ENCODE measurements at places on chromosomes 12 and 14.

DNA sequence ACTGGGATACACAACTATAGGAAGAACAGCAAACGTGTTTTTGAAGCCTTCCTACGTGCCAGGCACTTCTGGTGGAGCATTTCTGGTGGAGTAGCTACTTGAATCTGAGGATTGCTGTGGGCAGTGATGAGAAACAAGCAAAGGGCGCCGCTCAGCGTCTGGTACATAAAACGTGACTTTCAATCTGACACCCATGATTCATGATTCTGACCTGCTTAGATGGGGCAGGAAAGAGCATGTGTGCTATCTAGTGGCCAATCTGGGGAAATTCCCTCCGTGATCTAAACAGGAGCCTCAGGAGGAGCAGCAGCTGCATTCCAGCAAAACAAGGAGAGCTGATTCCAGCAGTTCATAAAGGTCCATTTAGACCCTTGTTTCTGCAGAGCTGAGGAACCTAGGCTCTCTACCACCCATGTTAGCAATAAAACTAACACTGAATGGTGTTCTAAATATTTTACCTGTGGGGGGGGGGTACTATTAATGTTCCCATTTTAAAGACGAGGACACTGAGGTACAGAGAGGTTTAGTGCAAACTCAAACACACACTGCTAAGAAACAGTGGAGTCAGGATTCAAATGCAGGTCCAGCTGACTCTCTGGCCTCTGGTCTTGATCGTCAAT is 37.8 kb downstream of the PAH start:
- DNase-seq, result peak; percentile 28

DNA sequence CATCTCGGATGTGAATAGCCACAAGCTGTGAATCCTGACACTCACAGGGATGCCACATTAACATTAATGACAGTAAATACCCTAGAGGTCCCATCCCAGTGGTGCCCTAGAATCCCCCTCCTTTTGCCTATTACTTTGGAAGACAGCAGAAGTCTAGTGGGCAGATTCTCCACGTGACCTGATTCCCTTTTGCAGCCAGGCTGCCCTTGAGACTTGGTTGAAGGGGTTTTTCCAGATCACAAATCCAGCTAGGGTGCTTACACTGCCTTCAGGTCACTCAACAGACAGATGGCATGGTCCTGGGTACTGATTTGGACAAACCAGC is 8.7 kb downstream of the HDAC7 start:
- no peak for DNase-seq

DNA sequence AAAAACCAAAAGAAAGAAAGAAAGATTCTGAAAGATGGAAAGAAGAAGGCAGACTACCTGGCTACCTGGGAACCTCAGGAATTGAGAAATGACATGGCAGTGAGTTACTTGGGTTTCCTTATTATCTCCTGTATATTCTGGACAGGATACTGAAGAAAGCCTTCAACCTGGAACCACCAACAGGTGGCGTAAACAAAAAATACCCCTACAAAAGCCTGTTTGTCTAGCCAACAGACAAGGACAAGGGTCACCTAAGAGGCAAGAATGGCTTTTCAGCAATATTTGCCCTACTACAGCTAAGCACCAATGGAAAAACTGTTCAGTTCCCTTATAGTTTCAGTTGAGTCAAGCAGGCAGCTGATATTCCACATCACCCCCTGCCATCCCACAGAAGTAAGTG is 274.9 kb downstream of the GPHN start:
- DNase-seq, result no peak

GRCh38 chr14:71988939-71989338 is 56.7 kb downstream of the RGS6 start:
- DNase-seq, result no peak

GRCh38 chr12:122096591-122097149 is 18.1 kb downstream of the MLXIP start:
- DNase-seq, result peak; percentile 45

- no peak for DNase-seq
These were observed 340.3 kb upstream of the ATP2B1 start for GRCh38 chr12:90048918-90049317.

GRCh38 chr12:72390146-72390545 is 118.0 kb downstream of the TRHDE start:
- peak; percentile 56 for DNase-seq

- DNase-seq, result no peak
These were observed 300 bp downstream of the SSH1 start for GRCh38 chr12:108857158-108857407.

- DNase-seq, result no peak
These were observed 10.2 kb downstream of the ANHX start for GRCh38 chr12:133225527-133225926.

- DNase-seq, result peak; percentile 45
These were observed 75.7 kb downstream of the HSD17B6 start for GRCh38 chr12:56838621-56839488.

- peak; percentile 88 for DNase-seq
These were observed 12.5 kb upstream of the IRF2BPL start for GRCh38 chr14:77040741-77041653.

DNA sequence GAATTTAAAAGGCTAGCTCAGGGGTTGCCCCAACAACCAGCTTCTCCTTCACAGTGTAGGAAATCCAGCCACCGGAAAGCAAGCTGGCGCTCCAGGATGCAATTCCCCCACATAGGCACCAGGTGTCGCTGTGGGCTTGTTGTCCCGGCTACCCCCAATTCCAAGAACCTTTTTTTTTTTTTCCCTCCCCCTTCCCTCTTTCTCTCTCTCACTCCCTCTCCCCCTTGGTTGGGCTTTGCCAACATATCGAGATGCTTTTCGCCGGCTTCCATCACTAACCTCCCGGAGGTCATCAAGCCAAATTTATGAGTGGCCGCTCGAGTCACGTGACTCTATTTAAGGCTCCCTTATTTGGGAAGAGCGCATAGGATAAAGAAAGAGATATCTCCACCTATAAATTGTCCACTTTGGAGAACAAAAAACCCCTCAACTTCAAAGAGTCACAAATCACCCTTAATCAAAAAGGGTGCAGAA is at the start of gene HOXC5:
Gene HOXC5 (plus strand): TSS at position 424 of the 474 bp plus-strand sequence. CDS start 73 bp downstream, outside the sequence.
- DNase-seq, result peak; percentile 96

DNA sequence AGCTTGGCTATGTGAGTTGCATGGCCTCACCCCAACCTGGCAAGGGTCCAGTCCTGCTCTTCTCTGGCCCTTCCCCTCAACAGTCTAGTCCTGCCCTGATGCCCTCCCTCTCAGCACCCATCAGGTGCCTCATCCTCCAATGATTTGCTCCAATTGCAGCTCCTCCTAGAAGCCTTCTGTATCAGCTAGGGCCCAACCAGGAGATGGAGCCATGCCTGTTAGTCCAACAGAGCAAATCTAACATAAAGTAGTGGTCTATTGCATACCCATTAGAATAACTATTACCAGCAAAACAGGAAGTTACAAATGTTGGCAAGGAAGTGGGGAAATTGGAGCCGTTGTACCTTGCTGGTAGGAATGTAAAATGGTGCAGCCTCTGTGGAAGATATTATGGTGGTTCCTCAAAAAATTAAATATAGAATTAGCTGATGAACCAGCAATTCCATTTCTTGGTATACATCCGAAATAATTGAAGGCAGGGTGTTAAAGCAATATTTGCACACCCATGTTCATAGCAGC is 163.5 kb downstream of the VRK1 start:
- no peak for DNase-seq

- DNase-seq, result no peak
These were observed 125.6 kb downstream of the SMOC1 start for GRCh38 chr14:70004791-70005190.

DNA sequence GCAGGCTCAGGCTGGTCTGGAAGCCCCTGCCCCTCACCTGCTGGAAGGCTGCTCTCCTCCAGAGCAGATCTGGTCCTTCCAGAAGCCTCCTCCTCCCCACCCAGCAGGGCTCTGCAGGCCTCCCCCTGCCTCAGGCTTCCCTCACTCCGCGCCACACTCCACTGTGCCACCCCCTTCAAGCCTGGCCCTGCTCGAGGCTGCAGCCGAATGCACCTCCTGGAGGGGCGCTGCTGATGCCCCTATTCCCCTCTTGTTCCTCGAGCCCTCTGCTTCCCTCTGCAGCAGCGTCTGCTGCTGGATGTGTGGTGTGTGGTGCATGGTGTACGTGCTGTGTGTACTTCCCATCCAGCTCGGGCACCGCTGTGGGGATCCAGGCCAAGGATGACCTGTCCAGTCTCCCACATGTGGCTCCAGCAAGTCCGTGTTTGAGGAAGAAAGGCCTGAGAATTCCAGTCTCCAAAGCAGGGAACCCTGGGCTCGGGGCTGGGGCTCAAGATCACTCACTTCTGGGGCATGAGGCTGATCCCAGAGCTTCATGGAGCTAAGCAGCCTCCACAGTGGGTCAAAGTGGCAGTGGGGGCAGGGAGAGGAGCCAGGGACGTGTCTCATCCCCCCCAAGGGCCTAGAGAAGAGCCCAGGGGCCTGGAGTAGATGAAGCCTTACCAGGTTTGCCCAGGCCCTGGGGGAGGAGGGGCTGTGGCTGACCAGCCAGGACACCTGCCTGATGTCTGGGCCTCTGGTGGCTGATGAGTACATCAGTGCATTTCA is 136.0 kb upstream of the C14orf180 start:
- DNase-seq, result no peak

- DNase-seq, result no peak
These were observed 20.5 kb upstream of the PPP2R5C start for GRCh38 chr14:101740981-101741380.

DNA sequence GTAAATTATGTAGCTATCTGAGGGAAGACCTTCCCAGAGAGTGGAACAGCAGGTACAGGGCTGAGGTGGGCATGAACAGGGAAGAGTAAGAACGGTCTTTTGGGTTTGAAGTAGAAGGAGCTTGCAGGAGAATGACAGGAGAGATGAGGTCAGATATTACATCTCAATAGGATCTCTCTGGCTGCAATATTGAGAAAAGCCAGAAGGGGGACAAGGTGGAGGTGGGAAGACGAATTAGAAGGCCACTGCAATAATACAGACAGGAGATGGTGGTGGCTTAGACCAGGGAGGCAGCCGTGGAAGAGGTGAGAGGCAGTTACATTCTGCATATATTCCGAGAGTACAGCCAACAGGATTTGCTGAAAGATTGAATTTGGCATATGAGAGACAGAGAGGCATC is 310.2 kb downstream of the APAF1 start:
- DNase-seq, result peak; percentile 3

- no peak for DNase-seq
These were observed 69.2 kb upstream of the ARHGAP5 start for GRCh38 chr14:32007755-32008362.

- no peak for DNase-seq
These were observed 93.4 kb downstream of the DIO2 start for GRCh38 chr14:80117876-80118275.

GRCh38 chr12:67646775-67647174 is 1.8 kb upstream of the DYRK2 start:
- no peak for DNase-seq

DNA sequence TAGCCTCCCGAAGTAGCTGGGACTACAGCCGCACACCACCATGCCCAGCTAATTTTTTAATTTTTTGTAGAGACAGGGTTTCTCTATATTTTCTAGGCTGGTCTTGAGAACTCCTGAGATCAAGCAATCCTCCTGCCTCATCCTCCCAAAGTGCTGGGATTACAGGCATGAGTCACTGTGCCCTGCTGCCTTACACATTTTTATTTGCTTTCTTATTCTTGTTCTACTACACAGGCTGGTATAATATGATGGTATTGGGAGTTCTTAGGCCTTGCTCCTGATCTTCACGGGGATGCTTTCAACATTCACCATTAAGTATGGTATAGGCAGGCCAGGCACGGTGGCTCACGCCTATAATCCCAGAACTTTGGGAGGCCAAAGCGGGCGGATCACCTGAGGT is 21.2 kb downstream of the DGLUCY start:
- no peak for DNase-seq

DNA sequence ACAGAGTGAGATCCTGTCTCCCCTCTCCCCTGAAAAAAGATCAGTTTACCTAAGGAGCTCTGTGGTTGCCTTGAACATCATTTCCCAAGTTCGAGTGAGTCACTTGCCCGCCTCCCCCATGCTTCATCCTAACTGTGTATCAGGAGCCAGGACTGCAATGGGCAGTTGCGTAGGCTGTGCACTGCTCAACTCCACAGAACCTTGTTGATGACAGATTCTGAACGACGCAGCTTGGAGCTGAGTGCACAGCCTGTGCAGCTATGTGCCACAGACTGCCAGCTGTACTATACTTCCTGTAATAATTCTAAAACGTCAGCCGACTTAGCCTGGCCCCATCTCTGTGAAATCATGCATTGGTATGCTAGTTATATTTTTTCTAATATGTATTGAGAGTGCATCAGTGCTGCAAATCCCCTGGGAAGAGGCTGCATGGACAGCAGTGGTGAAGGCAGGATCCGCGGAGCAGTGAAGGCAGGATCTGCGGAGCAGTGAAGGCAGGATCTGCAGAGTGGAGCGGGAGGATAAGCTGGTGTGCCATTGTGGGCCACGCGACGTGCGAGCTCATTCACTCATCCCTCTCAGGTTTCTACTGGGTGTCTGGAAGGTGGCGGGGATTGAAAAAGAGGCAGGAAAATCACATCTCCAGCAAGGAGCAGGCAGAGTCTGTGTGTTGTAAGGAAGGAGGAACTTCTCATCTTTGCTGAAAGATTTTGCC is 80.8 kb downstream of the GALNT9 start:
- DNase-seq, result peak; percentile 27

DNA sequence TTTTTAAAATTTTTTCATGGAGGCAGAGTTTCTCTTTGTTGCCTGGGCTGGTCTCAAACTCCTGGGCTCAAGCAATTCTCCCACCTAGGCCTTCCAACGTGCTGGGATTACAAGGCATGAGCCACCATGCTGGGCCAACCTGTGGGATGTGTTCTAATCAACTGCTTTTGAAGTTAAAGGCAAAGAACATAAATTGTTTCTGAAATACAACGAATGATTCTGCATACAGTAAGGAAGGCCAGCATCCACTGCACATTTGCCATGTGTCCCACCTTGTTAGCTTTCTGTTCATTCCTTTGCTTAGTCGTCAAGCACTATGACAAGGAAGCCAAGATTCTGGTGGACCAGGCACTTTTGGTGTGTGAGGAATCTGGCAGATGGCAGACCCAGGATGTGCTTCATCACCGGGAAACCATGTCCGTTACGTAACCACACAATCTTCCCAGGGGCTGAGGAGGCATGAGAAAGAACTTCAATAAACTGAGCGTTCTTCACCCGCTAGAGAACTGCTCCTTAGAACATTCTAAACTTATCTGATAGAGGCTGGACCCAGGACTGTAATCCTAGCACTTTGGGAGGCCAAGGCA is 24.5 kb downstream of the MOK start:
- peak; percentile 89 for DNase-seq

DNA sequence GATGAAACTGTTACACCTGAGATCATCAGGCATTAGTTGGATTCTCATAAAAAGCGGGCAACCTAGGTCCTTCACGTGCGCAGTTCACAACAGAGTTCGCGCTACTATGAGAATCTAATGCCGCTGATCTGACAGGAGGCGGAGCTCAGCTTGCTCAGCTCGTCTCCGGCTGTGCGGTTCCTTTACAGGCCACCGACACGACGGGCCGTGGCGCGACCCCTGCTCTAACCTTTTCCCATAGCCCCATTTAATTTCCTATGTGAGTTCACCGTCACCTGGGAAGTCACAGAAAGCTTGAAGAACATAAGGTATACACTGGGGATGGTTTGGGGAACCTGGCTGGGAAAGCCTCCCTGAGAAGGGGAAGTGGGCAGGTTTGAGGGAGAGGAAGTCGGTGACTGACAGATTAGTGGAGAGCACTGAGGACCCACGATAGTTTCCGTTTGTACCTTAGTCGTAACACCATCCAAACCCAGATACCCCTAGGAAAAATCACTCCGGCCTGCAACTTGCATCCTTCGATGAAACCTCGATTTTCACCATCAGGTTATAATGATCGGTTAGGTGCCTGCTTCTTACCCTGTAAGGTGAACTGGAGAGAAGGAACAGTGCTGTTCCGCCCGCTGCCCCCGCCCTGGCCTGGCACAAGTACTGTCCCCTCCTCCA is 2.8 kb upstream of the AAAS start:
- DNase-seq, result no peak
